Uterine smooth muscle cell (primary cell): ENCODE measurements at places on chromosomes 4 and X. TPM values are rescaled to one million over a fixed set of nuclear protein-coding genes. Genes with fewer than 3 reads are reported as not detected.

The UGT2B17 gene
- total RNA-seq = not detected in 2 replicates

The CCKAR gene
- 0.25 TPM in 1 of 2 replicates, not detected in the other for total RNA-seq

The SMARCA5 gene
- 39.5 and 46.3 TPM in 2 replicates for total RNA-seq

The RAB33B gene
- total RNA-seq = 11.2 and 20.2 TPM in 2 replicates

The MSN gene
- 256 and 341 TPM in 2 replicates for total RNA-seq

The RS1 gene
- not detected in 2 replicates for total RNA-seq

The ADH1C gene
- total RNA-seq = 0.25 and 0.44 TPM in 2 replicates

The WNK3 gene
- 0.44 and 0.87 TPM in 2 replicates for total RNA-seq

The PHOX2B gene
- not detected in 2 replicates for total RNA-seq

The TEC gene
- total RNA-seq = 1.3 and 1.4 TPM in 2 replicates

The SPANXA1 gene
- not detected in 2 replicates for total RNA-seq

The CXCL8 gene
- 1.5 and 6.3 TPM in 2 replicates for total RNA-seq

The NHSL2 gene
- total RNA-seq = 1.4 and 1.5 TPM in 2 replicates

The GPAT3 gene
- total RNA-seq = 30.2 and 47.6 TPM in 2 replicates

The DGKK gene
- not detected in 2 replicates for total RNA-seq

The CORIN gene
- 0.55 and 1.00 TPM in 2 replicates for total RNA-seq
